ENCODE measurements at places on chromosomes 2 and 18.

DNA sequence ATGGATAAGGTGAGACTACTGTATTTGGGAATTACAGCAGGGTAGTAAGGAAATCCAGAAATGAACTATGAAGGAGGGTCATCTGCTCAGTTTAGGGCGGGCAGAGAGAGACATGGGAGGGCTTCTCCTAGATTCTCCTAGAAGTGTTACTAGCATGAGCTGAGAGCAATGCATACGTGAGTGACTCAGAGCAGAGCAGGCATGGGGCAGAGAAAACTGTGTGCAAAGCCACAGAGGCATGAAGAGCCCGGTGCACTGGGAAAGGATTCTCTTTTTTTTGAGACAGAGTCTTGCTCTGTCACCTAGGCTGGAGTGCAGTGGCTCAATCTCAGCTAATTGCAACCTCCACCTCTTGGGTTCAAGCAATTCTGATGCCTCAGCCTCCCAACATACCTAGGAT is 116.2 kb downstream of the SOCS6 start:
- no peak for DNase-seq

GRCh38 chr2:119122663-119123062 is 35.9 kb downstream of the C1QL2 start:
- no peak for DNase-seq

DNA sequence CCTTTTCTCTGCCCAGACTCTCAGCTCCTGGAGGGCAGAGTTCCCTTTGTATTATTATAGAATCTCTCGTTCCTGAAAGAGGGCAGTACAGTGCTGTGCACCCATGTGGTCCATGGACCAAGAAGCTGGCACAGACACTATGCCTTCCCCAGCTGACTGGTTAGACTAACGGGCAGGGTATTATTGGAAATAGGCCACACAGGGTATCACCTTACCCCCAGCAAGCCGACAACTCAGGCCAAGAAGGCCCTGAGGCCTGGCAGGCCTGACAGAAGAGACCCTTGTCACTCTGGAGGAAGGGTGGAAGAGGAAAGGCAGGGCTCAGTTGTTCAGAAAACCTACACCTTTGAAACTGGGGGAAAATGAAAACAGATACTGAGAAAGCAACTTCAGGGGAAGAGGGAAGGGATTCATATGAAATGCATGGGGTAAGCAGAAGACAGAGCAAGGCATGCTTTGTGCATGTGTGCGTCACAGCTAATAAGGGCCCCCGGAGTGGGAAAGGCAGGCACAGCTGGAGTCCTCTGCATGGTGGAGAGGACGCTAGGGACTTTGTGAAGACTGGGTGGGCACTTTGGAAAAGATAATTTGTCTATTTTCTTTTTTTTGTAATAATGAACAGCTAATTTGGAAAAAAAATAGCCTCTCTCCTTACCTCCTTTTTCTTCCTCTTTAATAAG is 476.8 kb upstream of the CELF4 start:
- DNase-seq: no peak

GRCh38 chr2:41510108-41510507 is 537.7 kb upstream of the PKDCC start:
- no peak for DNase-seq

GRCh38 chr2:40937284-40937683 is 485.4 kb upstream of the SLC8A1 start:
- no peak for DNase-seq

DNA sequence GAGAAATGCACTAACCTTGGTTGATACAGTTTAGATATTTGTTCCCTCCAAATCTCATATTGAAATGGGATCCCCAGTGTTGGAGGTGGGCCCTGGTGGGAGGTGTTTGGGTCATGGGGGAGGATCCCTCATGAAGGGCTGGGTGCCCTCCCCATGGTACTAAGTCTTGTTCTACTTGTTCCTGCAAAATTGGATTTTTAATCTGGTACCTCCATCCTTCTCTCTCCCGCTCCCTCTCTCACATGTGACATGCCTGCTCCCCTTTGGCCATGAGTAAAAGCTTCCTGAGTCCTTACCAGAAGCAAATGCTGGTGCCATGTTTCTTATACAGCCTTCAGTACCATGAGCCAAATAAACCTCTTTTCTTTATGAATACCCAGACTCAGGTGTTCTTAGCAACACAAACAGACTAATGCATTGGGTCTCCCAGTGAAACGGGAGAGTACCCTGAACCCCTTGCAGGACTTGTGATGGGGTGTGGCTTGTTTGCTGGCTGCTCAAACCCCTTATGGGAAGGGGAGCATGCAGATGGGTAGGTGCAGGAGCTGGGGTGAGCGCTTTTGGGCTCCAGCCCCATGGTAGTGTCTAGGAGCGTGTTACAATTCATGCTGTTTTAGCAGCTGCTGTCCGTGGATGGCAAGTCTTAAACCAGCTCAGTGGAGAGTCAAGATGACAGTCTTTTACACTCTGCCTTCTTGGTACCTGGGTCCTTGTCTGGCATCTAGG is 27.2 kb downstream of the FAHD2B start:
- no peak for DNase-seq

All from NCI-H1436 (cell line).